Left lobe of liver (tissue), 2 donors: ENCODE measurements at places on chromosomes 3 and 15. TPM values are rescaled to one million over a fixed set of nuclear protein-coding genes. Genes with fewer than 3 reads are reported as not detected.

GNAT1 gene
- 0.08 TPM for total RNA-seq

SEMA3B gene
- total RNA-seq, result 5.7 TPM

RGMA gene
- total RNA-seq, result 0.33 TPM

SCAMP5 gene
- 0.73 TPM for total RNA-seq

GOLGA6B gene
- total RNA-seq, result 1.4 TPM

NLGN1 gene
- not detected for total RNA-seq

GOLGA6L7 gene
- not detected for total RNA-seq

FAM81A gene
- total RNA-seq, result not detected

CYP8B1 gene
- 425 TPM for total RNA-seq

SH2D7 gene
- total RNA-seq, result not detected

PLCH1 gene
- 0.08 TPM for total RNA-seq

GOLGA8J gene
- total RNA-seq, result 0.10 TPM

LIPH gene
- 0.58 TPM for total RNA-seq

BHLHE40 gene
- 26.4 TPM for total RNA-seq

DNA sequence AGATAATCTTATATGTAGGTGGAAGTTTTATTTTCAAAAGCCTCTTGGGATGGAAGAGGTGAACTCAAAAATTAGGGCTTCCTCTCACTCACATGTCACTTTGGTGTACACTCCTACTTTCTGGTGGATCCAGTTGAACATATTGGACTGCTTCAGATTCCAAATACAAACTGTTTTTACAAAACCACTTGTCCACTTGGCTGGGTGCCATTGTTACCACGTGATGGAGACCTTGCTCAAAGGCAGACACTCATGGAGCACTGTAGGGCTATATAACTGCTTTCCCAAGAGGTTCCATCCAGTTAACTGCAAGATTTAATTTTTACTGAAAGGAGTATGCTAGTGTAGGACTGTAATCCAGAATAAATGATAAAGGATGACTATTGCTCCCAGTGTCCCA lies 307.0 kb downstream of the EPHA6 start:
- no peak for DNase-seq

DNA sequence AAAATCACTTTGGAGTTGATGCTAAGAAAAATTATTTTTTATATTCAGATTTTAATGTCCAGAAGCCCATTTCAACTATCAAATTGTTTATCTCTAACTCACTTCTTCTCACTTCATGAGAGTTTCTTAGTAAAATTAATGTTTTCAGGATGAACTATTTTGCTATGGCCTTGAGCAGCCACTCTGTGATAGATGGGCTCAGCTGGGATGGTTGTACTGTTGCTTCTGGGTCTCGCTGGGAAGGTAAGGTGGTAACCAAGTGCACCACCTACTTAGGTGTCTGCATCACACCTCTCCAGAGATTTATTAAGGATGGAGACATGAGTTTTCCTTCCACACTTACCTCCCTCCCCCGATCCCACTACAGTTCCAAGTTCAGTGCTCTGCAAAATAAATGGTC lies 110.3 kb upstream of the ATP2B2 start:
- no peak for DNase-seq

- DNase-seq, result no peak
Observed at GRCh38 chr3:87413814-87414213, 137.4 kb upstream of the POU1F1 start.

GRCh38 chr3:143311096-143311495 lies 191.5 kb downstream of the CHST2 start:
- no peak for DNase-seq

DNA sequence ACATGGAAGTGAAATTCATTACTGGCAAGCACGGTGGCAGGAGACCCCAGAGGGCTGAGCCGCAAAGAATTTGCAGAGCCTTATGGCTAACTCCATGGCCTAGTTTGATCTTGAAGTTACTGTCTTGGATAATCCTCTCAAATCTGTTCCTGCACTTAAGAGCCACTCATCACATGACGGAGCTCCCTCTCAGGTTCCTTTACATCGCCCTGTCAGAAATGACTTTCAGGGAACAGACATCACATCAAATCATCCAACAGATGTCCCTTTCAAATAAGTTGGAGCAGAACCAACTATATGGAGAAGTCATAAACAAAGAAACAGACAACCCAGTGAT lies 328.8 kb upstream of the THBS1 start:
- no peak for DNase-seq

- DNase-seq, result no peak
Observed at GRCh38 chr15:91128016-91128415, 28.0 kb downstream of the SV2B start.

- no peak for DNase-seq
Observed at GRCh38 chr15:99250494-99250856, 806 bp upstream of the LRRC28 start.

GRCh38 chr3:143203848-143204247 lies 84.3 kb downstream of the CHST2 start:
- DNase-seq, result no peak

DNA sequence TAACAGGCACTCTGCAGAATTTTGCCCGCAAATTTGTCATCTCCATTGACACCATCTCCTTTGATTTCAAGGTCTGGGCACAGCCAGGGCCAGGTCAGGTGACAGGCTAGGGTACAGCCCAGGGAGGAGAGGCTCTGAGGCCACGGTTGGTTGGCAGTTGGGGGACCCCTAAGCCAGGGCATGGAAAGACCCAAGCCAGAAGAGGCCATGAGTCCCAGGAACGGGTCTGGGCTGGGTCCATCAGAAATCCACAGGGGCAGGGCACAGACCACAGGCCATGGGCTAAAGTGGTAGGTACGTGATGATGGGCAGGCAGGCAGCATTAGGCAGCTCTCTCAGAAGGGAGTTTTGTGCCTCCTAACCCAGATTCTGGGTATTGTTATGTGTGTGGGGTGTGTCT lies 45.8 kb downstream of the SEMA3G start:
- DNase-seq, result no peak

GRCh38 chr3:173096140-173096539 lies 44.9 kb downstream of the SPATA16 start:
- no peak for DNase-seq

- no peak for DNase-seq
Observed at GRCh38 chr15:93086791-93087190, 2.2 kb downstream of the RGMA start.

DNA sequence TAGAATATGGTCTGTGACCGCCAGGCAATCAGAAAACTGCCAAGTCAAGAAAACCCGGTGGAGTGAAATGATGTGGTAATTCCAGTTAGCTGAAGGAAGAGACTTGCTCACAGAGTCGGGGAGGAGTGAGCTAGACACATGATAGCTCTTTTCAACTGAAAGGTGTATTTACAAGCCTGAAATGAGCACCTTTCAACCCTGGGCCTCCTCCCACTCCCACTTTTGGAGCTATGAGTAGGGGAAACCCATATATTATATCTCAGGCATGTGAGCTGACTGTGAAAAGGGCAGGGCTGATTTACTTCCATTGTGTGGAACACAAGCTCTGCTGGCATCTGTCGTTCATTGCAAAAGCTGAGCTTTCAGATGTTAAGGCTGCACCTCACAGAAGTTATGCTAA lies 960.2 kb downstream of the TUSC7 start:
- no peak for DNase-seq

- DNase-seq, result no peak
Observed at GRCh38 chr3:187888701-187889100, 143.4 kb upstream of the BCL6 start.

- DNase-seq, result no peak
Observed at GRCh38 chr3:36814776-36815175, 50.4 kb upstream of the DCLK3 start.

GRCh38 chr15:42344763-42345162 lies 14.5 kb upstream of the CAPN3 start:
- DNase-seq, result no peak

DNA sequence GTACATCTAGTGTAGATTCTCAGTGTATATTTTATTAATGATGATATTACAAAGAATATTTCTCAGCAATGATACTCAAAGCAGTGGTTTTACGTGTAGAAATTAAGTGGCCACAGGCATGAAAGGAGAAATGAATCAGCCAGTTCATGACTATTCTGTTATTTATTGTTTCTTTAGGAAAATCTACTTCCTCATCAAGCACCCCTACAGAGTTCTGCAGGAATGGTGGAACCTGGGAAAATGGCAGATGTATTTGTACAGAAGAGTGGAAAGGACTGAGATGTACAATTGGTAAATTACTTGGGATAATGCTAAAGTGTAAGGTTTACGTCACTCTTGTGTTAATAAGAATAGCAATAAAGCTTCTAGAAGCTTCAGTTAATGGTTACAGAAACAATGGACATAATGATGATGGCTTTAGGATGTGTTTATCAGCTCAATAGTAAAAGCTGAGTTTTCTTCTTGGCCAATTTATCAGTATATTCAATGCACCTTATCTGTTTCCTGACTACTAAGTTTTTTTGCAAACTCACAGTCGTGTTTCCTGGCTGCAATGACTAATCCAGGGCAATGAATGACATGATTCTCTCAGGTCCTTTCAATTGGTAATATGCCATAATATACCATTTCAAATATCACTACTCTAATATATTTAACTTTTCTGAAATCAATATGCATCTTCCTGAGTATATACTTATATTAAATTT lies 20.2 kb downstream of the ADGRG7 start:
- no peak for DNase-seq

DNA sequence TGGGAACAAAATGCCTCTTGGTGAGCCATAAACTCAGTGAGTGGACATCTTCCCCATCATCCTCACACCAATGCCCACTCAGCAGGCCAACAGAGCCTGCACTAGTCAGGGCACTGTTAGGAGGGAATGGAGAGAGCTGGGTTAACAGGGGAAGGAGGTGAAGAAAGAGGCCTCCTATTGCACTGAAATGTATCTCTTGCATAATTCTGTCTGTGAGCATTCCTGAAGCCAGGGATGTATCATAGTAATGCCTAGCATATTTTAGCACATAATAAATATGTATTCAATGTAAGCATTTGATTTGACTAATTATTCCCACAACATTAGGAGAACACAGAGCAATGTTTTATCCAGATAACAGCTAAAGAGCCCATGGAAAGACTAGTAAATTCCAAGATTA lies 81.2 kb downstream of the ANO10 start:
- DNase-seq, result no peak

DNA sequence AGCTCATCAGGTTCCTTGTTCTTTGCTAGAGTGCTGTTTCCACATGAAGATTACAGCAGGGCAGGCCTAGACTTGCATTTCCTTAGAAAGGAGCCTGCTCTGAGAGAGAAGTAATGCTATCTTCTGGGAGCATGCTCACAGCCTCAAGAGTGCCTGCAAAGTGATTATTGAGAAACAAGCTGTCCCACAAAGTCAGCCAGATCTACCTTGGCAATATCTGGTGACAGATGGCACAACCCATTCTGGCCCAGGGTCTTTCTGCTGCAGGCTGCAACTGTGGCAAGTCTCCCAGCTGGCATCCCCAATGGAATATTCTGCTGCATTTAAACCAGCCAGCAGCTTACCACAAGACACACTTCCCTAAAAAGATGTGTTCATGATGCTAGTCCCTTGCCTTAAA lies 29.3 kb downstream of the MTMR10 start:
- DNase-seq, result no peak

DNA sequence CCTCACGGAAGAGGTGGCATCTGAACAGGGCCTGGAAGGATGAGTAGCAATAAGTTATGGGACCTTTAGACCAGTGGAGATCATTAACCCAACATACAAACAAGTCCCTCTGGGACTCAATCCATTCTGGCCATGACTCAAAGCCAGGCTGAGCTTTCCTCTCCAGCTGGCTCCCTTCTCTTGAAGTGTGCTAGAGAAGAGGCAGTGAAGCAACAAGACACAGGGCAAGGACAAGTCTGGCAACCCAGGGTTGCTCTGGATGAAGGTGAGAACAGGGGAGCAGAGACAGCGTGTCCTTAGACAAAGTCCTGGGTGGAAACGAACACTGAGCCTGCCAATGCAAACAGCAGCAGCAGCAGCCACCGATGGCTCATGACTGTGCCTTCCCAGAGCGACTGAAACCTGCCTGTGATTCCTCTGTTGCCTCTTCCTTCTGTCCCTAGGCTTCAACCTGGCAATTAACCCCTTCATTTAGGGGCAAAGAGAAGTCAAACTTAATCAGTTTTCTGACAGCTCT lies 86.8 kb downstream of the BDH1 start:
- peak; percentile 95 for DNase-seq

GRCh38 chr15:22895465-22896190 lies 57.2 kb downstream of the NIPA2 start:
- no peak for DNase-seq

DNA sequence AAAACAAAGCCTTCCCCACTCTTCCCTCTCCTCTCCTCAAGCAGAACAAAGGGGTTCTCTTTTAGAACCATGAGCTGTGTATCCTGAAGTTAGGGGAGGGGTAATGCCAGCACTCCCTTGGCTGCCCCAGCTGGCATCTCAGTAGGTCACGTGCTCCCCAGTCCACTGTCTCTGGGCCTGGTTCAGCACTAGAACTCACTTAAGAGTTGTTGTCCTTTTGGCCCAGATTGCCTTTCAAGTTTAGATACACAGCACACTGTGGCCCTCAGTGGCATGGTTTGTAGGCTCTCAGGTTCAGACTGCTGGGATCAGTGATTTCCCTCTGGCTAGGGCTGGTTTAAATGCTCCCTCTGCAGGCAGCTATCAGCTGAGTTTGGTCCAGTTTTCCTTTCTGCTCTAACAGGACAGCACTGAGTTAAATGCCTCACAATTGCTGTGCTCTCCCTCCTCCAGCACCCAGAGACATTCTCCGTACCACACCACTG lies 188.4 kb upstream of the ST8SIA2 start:
- DNase-seq, result peak; percentile 50

DNA sequence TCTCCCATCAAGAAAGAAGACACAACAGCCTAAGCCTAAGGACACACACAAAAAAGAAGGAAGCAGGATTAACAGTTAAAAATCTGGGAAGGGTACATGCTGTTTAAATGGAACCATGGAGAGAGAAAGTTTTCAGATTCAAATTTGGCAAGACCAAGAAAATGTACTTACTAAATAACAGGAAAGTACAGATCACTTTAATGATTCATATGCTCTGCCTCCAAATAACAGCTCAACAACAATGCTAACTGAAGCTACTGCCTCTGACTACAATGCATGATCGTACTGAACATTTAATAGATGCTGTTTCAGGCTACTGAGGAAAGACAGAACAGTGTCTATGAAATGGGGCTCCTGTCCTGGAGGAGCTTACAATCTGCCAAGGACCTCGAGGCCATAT lies 8.4 kb upstream of the NMB start:
- no peak for DNase-seq

- no peak for DNase-seq
Observed at GRCh38 chr3:127690823-127691452, 18.2 kb downstream of the ABTB1 start.

- no peak for DNase-seq
Observed at GRCh38 chr15:70096215-70097062, 1.3 kb downstream of the TLE3 start.

DNA sequence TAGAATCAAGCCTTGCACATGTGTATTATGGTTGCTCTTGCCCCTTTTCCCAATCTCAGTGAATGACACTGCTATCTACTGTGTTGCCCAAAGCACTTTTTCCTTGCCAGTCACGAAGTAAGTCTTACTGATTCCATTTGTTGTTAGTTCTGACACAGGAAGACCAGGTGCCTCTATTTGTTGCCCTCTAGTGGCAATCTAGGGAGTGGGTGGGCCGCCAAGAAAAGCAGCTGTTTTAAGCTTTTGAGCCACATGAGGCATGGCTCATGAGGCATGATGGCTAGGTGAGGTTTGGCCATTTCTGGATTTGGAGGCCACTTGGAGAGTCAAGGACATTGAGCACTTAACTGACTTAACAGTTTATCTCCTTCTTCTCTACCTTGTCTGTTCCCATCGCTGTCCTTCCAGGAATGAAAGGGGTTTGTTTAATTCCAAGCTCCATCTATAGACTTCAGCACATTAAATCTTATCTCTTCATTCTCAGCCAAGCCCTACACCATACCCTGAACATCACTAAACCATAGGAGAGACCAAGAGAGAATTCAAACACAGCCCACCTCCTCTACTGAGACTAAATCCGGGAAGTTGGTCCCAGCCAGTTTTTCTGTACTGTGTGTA lies 103.1 kb downstream of the HCN4 start:
- DNase-seq, result no peak
